CD8-positive, alpha-beta memory T cell (primary cell): ENCODE measurements at places on chromosomes 4 and X. TPM values are rescaled to one million over a fixed set of nuclear protein-coding genes. Genes with fewer than 3 reads are reported as not detected.

Gene CFP
- total RNA-seq, result 1.8 TPM

Gene CACNA1F
- 0.24 TPM for total RNA-seq

Gene OTC
- not detected for total RNA-seq

Gene CT45A2
- not detected for total RNA-seq

Gene SPANXN1
- not detected for total RNA-seq

Gene PDCL2
- not detected for total RNA-seq

Gene ATG4A
- total RNA-seq, result 10.8 TPM

DNA sequence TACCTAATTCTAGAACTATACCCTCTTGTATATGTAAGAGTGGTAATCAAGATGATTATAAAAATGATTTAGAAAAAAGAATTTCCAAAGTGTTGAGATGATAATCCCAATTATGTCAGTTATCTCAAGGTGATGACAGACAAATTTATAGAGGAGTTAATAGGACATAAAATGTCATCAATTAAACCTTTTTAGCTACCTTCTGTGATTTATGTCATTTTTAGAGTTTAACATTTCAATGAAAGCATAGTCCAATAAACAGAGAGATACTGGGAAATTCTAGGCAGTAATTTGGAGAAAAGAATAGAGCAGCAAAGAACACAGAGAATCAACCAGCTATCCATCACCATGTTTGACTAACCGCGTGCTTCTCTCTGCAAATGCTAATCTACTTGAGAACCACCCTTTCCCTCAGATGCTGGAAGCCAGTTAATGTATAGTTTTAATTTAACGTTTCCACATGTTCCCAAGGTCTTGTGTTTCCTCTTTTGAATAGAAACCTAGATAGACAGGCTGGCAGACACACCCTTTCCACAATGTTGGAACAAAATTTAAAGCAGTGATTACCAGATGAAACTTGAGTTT, 433.1 kb upstream of the FAM241A start:
- H3K36me3 ChIP-seq, result no peaks in the 10 kb centered on the region
- H3K27me3 ChIP-seq, result no peaks in the 10 kb centered on the region
- H3K4me3 ChIP-seq, result no peak overlapping the region
- no peaks in the 10 kb centered on the region for H3K4me1 ChIP-seq
- DNase-seq, result no peak

- H3K4me1 ChIP-seq, result no peaks in the 10 kb centered on the region
- no peak overlapping the region for H3K4me3 ChIP-seq
- DNase-seq, result no peak
- H3K27ac ChIP-seq, result no peak overlapping the region
- no peaks in the 10 kb centered on the region for H3K27me3 ChIP-seq
Measured at GRCh38 chr4:40557736-40558135, 71.9 kb downstream of the RBM47 start.

DNA sequence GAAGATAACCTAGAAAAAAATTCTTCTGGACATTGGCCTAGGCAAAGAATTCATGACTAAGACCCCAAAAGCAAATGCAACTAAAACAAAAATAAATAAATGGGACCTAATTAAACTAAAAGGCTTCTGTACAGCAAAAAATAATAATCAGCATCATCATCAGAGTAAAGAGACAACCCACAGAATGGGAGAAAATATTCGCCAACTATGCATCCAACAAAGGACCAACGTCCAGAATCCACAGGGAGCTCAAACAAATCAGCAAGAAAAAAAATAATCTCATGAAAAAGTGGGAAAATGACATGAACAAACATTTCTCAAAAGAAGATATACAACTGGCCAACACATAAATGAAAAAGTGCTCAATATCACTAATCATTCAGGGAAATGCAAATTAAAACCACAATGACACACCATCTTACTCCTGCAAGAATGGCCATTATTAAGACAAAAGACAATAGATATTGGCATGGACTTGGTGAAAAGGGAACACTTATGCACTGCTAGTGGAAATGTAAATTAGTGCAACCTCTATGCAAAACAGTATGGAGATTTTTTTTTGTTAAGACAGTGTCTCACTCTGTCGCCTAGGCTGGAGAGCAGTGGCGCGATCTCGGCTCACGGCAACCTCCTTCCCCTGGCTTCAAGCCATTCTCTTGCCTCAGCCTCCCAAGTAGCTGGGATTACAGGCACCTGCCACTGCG, 29.9 kb downstream of the ELF2 start:
- no peak overlapping the region for H3K4me3 ChIP-seq
- no peaks in the 10 kb centered on the region for H3K27me3 ChIP-seq

- no peak overlapping the region for H3K27ac ChIP-seq
- H3K4me3 ChIP-seq, result no peak overlapping the region
- no peaks in the 10 kb centered on the region for H3K27me3 ChIP-seq
- no peaks in the 10 kb centered on the region for H3K36me3 ChIP-seq
- peaks cover 47% of the 10 kb centered on the region for H3K4me1 ChIP-seq
- no peak for DNase-seq
Measured at GRCh38 chr4:16894406-16894805, 4.0 kb downstream of the LDB2 start.

DNA sequence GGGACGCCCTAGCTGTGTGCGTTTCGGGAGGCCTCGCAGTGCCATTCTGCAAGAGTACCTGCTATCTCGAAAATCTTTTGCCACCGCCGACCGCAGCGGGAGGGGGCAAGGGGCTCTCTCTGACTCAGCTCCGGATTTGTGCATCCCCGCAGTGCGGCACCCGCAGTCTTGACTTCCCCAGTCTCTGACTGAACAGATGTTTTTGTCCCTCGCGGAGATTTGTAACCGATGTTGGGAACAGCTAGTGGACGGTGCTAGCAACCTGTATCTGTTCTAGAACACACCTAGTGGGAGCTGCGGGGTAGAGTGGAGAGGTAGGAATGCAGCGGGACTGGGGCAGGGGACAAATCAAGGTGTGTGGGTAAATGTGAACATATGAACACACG, 17.2 kb downstream of the NKX6-1 start:
- no peaks in the 10 kb centered on the region for H3K4me1 ChIP-seq
- no peaks in the 10 kb centered on the region for H3K36me3 ChIP-seq
- H3K27me3 ChIP-seq, result peaks cover 9% of the 10 kb centered on the region
- H3K27ac ChIP-seq, result no peak overlapping the region

DNA sequence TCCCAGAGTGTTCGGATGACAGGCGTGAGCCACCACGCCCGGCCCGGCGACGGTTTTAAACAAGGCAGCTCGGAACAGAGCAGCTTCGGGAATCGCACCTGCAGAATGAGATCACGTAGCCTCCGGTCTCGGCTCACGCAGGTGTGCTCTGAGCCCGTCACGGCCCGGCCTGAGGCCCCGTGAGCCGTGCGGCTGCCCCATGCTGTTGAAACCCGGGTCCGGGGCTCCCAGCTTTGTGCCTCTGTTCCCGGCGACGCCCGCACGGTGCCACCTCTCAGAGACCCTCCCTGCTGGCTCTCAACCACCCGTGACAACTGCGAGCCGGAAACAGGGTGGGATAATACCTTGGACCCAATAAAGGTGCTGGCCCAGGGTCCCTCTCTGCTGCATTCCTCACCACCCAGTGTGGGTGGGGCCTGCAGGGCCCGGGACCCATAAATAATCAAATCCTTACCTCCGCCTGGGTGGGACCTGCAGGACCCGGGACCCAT, 13.4 kb upstream of the PLCXD1 start:
- no peaks in the 10 kb centered on the region for H3K27me3 ChIP-seq
- no peak for DNase-seq
- no peaks in the 10 kb centered on the region for H3K4me1 ChIP-seq

- no peak overlapping the region for H3K4me3 ChIP-seq
- H3K27me3 ChIP-seq, result no peaks in the 10 kb centered on the region
- DNase-seq, result no peak
- no peak overlapping the region for H3K27ac ChIP-seq
- H3K4me1 ChIP-seq, result no peaks in the 10 kb centered on the region
Measured at GRCh38 chr4:4637710-4638109, 95.9 kb upstream of the STX18 start.

DNA sequence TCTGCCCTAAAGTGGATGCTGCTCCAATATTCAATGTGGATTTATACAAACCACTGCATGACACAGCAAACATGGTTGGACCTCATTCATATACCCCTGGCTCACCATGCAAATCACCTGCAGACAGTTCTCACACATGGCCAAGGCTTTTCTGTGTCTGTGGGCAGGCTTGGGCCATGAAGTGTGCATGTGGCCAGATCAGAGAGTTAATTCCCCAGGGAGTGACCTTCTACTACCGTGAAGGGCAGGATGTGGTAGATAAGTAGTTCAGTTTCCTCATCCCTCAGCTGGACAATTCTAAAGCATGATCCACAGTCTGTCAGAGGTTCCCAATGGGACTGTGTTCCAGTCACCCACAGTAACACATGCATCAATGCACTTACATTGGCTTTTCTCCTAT, 24.6 kb upstream of the BCLAF3 start:
- no peak for DNase-seq
- no peaks in the 10 kb centered on the region for H3K4me1 ChIP-seq
- no peak overlapping the region for H3K27ac ChIP-seq
- H3K4me3 ChIP-seq, result no peak overlapping the region
- no peaks in the 10 kb centered on the region for H3K36me3 ChIP-seq

DNA sequence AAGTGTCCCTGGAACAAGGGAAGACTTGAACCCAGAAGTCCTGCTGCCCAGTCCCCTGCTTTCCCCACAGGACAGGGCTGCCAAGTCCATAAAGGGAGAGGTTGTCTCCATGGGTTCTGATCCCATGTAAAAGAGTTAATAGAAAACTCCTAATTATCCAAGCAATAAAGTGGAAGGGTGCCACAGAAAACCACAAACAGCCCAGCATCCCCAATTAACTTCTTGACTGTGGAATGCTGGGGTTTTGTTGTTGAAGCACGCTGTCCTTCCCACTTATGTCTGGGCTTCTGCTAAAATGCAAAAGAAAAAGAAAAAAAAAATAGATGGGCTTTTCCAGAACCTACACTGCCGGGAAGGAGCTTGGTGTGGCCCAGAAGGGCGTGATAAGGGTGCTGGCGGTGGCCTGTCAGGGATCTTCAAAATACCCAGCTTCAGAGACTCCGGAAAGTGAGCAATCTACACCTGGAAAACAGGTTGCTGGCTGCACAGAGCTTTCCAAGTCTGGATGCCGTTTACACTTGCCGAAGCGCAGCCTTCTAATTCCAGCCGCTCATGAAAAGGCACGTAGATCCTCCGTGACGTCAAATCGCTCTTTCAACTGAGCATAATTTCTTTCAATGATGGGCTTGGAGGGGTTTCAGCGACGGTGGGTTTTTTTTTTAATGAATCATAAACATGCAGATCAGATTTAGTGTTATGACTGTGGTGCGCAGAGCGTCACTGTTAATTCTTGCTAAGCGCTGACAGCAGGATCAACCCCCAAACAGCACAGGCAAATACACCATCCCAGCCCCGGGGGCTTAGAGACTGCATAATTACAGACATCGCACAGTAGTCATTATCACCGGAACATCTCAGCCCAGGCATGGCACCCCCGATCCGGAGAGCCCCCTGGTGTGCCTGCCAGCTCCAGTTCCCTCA, 197.6 kb downstream of the BCOR start:
- H3K4me1 ChIP-seq, result no peaks in the 10 kb centered on the region
- H3K36me3 ChIP-seq, result no peaks in the 10 kb centered on the region
- no peaks in the 10 kb centered on the region for H3K27me3 ChIP-seq
- H3K27ac ChIP-seq, result no peak overlapping the region
- DNase-seq, result no peak
- no peak overlapping the region for H3K4me3 ChIP-seq

DNA sequence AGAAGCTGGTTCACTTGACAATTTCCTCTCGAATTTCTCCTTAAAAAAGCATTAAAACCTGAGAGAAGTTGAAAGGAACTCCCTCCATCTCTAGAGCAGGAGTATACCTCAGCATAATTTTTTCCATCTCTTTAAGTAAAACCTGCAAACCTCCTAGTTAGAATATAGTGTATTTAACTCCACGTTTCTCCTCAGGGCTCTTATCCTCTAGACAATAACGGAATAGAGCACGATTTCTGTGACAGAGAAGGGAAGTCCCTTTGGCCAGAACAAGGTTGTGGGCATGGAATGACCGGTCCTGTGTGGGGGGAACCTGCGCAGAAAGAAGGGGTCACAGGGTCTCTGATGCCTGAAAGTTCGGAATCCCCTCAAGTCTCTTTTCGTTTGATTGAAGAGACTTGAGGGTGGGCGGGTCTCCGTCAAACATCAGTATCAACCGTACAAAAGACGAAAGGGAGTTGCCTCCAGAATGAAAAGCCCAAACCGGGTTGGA, 697 bp downstream of the ZNF280C start:
- H3K27me3 ChIP-seq, result no peaks in the 10 kb centered on the region
- H3K36me3 ChIP-seq, result no peaks in the 10 kb centered on the region
- no peak for DNase-seq
- H3K4me1 ChIP-seq, result peaks cover 5% of the 10 kb centered on the region
- H3K4me3 ChIP-seq, result peak overlapping the region; percentile 75

DNA sequence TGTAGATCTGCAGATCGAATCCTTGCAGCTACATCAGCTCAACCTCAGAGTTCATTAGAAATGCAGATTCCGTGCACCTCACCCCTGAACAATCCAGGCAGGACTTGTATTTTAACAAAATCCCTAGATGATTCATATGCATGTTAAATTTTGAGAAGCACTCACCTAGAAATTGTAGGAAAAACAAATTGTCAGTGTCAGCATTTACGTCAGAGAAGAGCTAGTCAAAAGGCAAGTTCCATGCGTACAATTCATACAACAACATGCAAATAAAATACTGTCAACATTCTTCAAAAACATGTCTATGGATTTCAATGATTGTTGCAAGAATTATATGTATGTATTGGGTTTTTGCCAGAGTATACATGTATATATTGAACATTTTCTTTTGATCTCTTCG, 504.5 kb downstream of the NLGN4X start:
- H3K27ac ChIP-seq, result no peak overlapping the region
- H3K27me3 ChIP-seq, result no peaks in the 10 kb centered on the region
- H3K36me3 ChIP-seq, result no peaks in the 10 kb centered on the region
- no peak for DNase-seq
- no peaks in the 10 kb centered on the region for H3K4me1 ChIP-seq
- H3K4me3 ChIP-seq, result no peak overlapping the region

DNA sequence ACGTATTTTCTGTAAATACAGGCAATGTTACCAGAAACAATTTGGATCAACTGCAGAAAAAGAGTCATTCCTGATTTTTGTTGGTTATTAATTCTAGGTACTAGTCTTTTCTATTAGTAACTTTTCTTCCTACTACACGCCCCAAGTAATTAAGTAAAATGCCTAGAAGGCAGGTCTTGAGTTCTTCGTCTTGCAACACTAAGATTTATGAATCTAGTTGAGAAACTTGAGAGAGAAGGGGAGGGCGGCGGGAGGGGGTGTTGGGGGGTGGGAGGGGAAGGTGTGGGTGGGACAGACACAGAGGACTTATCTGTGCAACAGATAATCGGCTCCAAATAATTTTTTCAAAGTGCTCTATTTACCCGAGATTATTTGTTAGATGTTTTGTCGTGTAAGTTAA, 3.0 kb downstream of the RAP2C start:
- peaks cover 35% of the 10 kb centered on the region for H3K4me1 ChIP-seq
- H3K27me3 ChIP-seq, result no peaks in the 10 kb centered on the region
- H3K4me3 ChIP-seq, result peak overlapping the region; percentile 99
- peak overlapping the region; percentile 95 for H3K27ac ChIP-seq
- DNase-seq, result no peak

GRCh38 chrX:83416273-83416672, 91.8 kb upstream of the POU3F4 start:
- no peaks in the 10 kb centered on the region for H3K4me1 ChIP-seq
- H3K4me3 ChIP-seq, result no peak overlapping the region
- no peak overlapping the region for H3K27ac ChIP-seq
- no peaks in the 10 kb centered on the region for H3K36me3 ChIP-seq
- H3K27me3 ChIP-seq, result no peaks in the 10 kb centered on the region

GRCh38 chr4:80213117-80213815, 16.0 kb downstream of the PRDM8 start:
- no peak for DNase-seq
- no peak overlapping the region for H3K4me3 ChIP-seq
- no peaks in the 10 kb centered on the region for H3K4me1 ChIP-seq
- no peaks in the 10 kb centered on the region for H3K36me3 ChIP-seq
- H3K27me3 ChIP-seq, result no peaks in the 10 kb centered on the region
